Left renal pelvis (tissue), 4 donors: ENCODE measurements at places on chromosomes 7 and 10. TPM values are rescaled to one million over a fixed set of nuclear protein-coding genes. Genes with fewer than 3 reads are reported as not detected.

The TACC2 gene
- polyA plus RNA-seq = 35.3 TPM

The ZNF92 gene
- 23.5 TPM for polyA plus RNA-seq

The DENND10 gene
- polyA plus RNA-seq = 56.9 TPM

DNA sequence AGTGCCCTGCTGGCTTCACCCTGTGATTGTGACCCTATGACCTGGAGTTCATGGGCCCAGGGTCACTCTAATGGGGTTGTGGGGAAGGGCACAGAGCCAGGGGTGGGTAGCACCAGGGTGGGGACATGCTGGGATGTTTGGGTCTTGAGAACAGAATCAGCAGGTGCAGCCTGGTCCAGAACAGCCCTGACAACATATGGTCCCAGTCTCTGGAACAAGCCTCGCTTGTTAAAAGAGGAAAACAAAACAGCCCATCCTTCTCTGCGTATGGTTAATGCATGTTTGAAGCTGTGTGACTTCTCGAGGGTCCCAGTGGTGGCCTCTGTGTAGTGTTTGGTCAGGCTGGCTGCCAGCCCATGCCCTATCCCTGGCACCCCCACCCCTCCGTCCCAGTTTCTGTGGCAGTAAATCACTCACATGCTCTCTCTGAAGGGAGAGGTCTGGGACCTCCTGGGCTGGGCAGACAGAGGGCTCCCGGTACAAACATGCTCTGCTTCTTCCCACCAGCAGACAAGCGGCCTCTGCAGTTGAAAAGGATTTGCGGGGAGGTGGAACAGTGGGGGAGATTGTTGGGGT lies 79.4 kb downstream of the FAM241B start:
- no peak for DNase-seq

- no peak for DNase-seq
Observed at GRCh38 chr7:19413443-19413965, 268.3 kb upstream of the FERD3L start.
